Pancreas (tissue), 10 donors: ENCODE measurements at places on chromosomes 2 and 18. TPM values are rescaled to one million over a fixed set of nuclear protein-coding genes. Genes with fewer than 3 reads are reported as not detected.

DNA sequence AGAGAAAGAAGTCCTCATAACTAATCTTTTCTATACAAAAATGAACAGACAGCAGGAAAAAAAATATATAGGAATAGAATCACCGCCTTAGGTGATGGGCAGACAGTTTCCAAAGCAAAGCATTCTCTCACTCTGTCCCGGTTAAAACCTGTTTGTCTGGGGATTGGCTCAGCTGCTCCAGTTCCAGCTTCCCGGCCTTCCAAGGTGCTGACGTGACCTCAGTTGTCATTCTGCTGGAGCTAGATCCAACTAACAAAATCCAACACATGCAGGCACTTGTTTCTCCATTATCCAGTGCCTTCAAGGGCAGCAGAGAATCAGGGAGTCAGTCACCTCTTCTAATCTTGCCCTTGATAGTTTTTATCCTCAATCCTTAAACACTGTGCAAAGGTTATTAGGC, 52.8 kb downstream of the IKZF2 start:
- H3K36me3 ChIP-seq, result no peaks in the 10 kb centered on the region
- H3K27ac ChIP-seq, result no peak overlapping the region
- no peaks in the 10 kb centered on the region for H3K4me1 ChIP-seq
- no peak for DNase-seq

DNA sequence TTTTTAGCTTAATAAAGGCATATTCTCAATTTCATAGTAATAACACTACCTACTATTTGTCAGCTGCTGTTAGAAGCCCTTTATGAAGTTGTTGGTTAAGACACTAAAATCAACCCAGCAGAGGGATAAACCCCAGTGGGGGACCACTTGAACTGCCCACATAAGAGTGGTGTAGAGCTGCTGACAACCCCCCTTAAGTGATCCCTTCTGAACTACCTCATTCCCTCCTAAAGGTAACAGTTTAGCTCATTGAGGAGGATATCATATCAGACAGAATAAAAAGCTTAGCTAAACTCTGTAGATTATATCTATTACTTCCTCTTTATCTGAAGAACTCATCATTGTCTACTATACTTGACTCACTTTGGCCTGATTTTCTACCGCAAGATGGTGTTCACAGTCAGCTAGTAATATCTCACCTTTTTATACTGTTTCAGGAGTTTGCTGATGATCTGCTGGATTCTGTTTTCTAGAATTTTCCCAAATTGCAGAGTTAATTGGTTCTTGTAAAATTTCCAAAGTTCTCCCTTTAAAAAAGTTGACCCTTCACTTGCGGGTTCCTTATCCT, 16.2 kb downstream of the GALM start:
- H3K4me3 ChIP-seq, result no peak overlapping the region
- peaks cover 6% of the 10 kb centered on the region for H3K4me1 ChIP-seq

- no peaks in the 10 kb centered on the region for H3K36me3 ChIP-seq
- peaks cover 59% of the 10 kb centered on the region for H3K27me3 ChIP-seq
- H3K27ac ChIP-seq, result no peak within 1 kb of the TSS
- DNase-seq, result no peak
- H3K4me1 ChIP-seq, result no peaks in the 10 kb centered on the region
Measured at GRCh38 chr2:176128982-176129796, at the start of gene HOXD8. Gene HOXD8 (plus strand): TSS chr2:176129705. CDS start chr2:176130367, 662 bp downstream.

DNA sequence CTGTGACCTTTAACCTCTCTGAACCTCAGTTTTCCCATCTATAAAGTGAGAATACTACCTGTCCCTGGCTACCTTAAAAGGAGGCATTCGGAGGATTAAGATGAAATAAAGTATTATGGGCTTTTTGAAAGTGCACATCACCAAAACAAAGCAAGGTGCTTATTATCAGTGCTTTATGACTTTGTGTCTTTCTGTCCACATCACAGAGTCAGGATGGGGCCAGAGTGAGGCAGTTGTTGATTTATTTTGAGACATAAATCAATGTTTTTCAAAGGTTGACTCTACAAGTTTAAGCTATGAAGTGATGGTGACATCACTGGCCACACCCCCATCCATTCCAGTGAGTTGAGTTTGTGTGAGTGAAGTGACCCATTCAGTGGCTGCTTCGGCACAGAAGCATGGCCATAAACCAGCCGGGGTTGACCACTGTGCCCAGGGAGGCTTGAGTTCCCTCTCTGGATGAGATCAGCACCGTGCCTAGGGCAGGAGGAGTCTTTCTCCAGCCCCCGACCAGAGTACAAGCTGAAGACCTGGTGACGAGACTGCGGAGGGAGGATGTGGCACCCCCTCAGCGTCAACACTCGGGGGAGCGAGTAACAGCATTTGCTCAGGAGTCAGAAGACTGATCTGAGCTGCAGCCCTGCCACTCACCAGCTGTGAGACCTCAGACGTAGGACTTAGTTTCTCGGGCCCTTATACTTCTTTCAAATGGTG, 89.0 kb upstream of the PPP1CB start:
- peaks cover 32% of the 10 kb centered on the region for H3K4me1 ChIP-seq
- H3K27ac ChIP-seq, result peak overlapping the region; percentile 70
- DNase-seq, result no peak
- H3K4me3 ChIP-seq, result no peak overlapping the region
- H3K36me3 ChIP-seq, result no peaks in the 10 kb centered on the region

GRCh38 chr2:177395351-177396065, 2.9 kb downstream of the AGPS start:
- no peaks in the 10 kb centered on the region for H3K36me3 ChIP-seq
- H3K4me3 ChIP-seq, result no peak overlapping the region
- DNase-seq, result no peak
- no peak overlapping the region for H3K27ac ChIP-seq
- H3K4me1 ChIP-seq, result peaks cover 51% of the 10 kb centered on the region

GRCh38 chr2:239747274-239747673, 277.9 kb downstream of the NDUFA10 start:
- no peaks in the 10 kb centered on the region for H3K4me1 ChIP-seq
- DNase-seq, result peak; percentile 60
- no peak overlapping the region for H3K27ac ChIP-seq
- H3K36me3 ChIP-seq, result no peaks in the 10 kb centered on the region

GRCh38 chr18:78151234-78151633, 828.4 kb upstream of the SALL3 start:
- H3K36me3 ChIP-seq, result no peaks in the 10 kb centered on the region
- H3K4me1 ChIP-seq, result no peaks in the 10 kb centered on the region
- no peaks in the 10 kb centered on the region for H3K27me3 ChIP-seq
- H3K27ac ChIP-seq, result no peak overlapping the region
- no peak for DNase-seq

- DNase-seq, result no peak
- no peaks in the 10 kb centered on the region for H3K4me1 ChIP-seq
- H3K27me3 ChIP-seq, result no peaks in the 10 kb centered on the region
- no peak overlapping the region for H3K27ac ChIP-seq
Measured at GRCh38 chr2:12320991-12321641, 395.6 kb upstream of the TRIB2 start.

DNA sequence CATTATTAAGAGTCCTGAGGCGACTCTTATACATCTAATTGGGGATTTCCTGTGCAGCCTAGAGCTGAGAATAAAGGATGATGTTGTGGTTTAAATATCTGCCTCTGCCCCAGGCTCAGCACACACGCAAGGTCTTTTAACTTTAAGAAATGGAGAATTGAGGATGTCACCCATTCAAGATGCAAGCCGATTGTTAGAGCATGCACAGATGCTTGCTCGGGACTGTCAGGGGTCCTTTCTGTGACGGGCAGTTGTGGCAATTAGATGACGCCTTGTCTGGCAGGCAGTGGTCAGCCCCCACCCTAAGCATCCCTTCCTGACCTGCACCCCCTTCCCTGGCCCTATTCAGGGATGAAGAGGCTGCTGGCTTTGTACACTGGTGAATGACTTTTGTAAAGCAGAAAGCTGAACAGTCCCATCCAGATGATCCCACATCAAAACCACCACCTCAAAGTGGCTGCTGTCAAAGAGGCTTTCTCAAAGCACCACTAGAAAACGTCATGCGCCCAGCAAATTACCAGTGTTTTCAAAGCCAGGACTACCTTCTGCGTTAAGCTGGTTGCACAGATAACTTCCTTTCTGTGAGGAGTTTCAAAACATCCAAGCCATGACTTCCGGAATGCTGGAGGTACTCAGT, 23.7 kb downstream of the FAM178B start:
- H3K27ac ChIP-seq, result no peak overlapping the region
- H3K4me3 ChIP-seq, result no peak overlapping the region
- DNase-seq, result no peak
- no peaks in the 10 kb centered on the region for H3K4me1 ChIP-seq
- H3K36me3 ChIP-seq, result no peaks in the 10 kb centered on the region

Gene SLC5A6
- 15.1 TPM for total RNA-seq
